ENCODE measurements at places on chromosomes 11 and 22. TPM values are rescaled to one million over a fixed set of nuclear protein-coding genes. Genes with fewer than 3 reads are reported as not detected.
A peak's percentile ranks its signal among the peaks of the same experiment; 100 is the strongest.

DNA sequence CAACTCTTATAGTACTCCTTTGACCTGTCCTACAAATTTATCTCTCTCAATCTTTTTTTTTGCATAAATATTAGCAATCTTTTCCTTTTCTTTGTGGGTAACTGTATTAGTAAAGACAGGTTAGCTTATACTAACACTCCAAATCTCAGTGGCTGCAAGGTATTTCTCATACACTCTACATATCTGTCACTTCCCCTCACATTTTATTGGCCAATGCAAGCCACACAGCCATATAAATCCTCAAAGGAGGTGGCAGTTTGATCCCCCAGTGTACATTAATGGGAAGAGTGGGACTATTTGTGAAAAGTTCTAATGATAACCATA lies 42.6 kb upstream of the EED start:
- peak; percentile 93 for ATAC-seq

DNA sequence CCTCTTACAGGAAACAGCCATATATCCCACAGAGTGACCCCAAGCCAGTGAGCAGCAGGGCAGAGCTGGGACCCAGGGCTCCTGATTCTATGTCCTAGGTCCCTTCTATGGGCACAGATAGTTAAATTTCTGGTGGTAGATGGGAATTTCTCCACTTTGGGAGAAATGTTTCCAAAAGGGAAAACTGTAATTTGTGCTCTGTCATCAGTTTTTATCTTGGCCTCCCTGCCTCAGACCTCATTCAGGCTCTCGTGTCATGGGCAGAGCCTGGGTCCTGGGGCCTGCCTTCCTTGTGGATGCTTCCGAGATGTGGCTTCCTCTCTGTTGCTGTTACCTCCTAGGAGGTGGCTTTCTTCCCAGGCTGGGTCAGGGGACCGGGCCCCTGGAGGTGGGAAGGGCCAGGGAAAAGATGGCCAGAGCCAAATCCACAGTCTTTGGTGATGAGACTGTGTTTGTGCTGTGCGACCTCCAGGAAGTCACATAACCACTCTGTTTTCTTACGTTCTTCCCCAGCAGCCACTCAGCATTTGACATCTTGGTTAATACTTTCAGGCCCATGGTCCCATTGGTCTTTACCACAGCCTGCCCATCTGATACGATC lies 8.6 kb downstream of the LRRC32 start:
- no peak for ATAC-seq

GRCh38 chr22:27835446-27835845 lies 33.9 kb upstream of the MN1 start:
- no peak for ATAC-seq

GRCh38 chr22:44592824-44593148 lies 94.8 kb upstream of the RTL6 start:
- no peak for ATAC-seq

DNA sequence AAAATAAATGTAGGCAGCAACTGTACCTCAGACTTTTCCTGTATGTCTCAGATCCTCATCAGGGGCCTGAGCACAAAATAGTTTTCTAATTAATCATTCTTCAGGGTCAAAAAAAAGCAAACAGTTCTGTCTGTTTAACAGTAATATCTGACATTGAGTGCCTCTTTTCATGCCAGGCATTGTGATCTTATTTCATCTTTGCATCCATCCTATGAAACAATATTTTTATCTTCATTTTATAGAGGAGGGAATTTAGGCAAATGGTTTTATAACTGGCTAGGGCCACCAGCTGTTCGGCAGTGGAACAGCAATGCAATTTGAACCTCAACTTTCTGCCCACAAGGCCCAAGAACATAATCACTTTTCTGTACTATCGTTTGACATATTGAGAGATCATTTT lies 145.6 kb downstream of the WNT7B start:
- no peak for ATAC-seq

GRCh38 chr11:17802491-17802890 lies 67.9 kb downstream of the KCNC1 start:
- ATAC-seq: no peak

DNA sequence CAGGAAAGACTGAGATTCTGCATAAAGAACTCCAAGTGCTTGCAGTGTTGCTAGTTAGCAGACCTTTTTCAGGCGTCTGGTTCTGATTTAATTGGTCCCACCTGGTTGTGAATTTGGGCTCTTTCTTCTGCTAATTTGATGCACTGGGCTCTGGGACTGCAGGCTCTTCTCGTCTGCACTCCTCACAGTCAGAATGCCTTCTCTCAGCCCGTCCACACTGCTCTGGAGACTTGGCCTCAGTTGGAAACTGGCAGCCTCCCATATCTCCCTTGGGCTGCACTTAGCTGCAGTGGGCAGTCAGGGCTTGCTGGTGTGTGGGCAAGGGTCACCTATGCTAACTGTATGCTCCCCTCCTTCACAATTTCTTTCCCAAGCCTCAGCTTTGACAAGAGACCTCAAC lies 1.5 kb downstream of the TRIM6 start:
- ATAC-seq: no peak

GRCh38 chr11:70650075-70650909 lies 252.0 kb downstream of the CTTN start:
- ATAC-seq: no peak

DNA sequence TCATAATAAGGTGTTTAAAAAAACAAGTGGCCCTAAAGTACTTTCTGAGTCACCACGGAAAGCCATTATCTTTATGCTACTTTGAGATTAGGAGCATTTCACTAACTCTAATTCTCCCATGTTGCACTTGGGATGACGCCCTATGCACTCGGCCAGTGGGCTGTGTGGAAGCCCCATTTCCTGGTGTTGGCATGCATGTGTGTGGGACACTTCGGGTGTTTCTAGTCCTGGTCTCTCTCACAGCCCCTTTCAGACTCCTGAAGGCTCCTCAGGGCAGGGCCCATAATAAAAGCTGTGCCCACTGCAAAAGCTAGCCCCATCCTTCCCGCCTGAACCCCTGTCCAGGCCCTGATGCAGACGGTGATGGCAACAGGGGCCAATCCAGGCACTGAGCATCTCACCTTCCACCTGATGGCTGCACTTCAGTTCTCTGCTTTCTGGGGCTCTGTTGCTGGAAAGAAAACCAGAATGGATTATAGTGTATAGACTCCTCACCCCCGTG lies 14.9 kb upstream of the FXYD2 start:
- no peak for ATAC-seq

GRCh38 chr11:35047179-35047578 lies 91.8 kb upstream of the CD44 start:
- ATAC-seq: peak; percentile 31

GRCh38 chr11:119594639-119595249 lies 134.3 kb downstream of the NECTIN1 start:
- no peak for ATAC-seq

DNA sequence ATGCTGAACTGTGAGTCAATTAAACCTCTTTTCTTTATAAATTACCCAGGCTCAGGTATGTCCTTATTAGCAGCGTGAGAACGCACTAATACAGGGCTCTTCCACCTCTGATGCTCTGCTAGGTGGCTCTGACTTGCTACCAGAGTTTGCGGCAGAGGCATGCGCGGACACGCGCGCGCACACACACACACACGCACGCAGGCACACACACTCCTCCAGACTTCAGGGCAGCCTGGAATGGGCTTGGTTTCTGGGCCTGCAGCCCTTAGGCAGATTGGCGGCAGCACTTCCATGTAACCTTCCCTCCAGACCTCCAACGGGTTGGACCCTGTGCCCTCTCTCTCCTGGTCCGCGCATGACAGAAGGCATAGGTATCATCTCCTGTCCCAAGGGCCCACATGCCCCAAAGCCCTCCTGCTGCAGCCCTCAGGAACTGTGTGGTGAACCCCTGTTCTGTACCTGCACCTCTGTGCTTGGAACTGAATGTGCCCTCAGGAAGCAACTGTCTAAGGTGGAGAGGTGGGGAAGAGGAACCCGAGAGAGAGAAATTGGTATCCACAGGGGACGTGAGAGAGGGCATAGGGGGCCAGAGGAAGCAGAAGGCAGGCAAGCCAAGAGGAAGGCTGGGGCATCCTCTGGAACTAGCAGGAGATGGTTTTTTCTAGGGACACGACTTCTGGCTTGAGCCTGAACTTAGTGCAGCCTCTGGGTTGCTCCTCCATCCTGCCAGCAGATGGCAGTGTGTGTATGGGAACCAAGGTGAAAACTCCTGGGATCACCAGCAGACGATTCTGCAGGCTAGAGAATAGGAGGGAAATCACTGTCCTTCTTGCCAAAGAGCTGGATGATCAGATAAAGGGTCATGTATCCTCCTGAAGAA lies 23.4 kb upstream of the RIC3 start:
- ATAC-seq: peak; percentile 47

DNA sequence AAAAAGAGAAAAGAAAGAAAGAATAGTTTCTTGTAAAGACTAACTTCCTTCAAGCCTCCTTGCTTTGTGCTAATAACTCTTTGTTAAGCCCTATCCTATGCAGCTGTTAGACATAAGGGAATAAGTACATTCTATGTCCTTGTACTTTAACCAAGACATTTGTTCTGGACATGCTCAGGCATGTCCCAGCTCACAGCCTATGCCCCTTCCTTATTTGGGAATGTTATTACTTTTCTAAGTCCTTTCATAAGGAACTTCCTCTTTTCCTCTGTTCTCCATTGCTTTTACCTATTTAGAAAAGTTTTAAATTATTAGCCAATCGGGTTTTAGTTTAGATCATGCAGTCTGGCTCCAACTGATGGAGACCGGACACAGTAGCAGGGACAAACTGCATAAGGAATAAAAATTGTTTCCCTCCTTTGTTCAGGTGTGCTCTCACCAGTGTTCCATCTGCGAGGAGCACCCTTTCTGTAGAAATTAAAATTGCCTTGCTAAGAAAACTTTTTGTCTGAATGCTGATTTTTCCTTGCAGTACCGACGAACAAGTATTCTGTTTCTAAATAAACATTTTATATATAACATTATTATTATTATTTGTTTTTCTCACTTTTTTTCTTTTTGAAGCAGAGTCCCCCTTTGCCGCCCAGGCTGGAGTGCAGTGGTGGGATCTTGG lies 21.6 kb upstream of the SPINDOC start:
- no peak for ATAC-seq

GRCh38 chr11:45484326-45484883 lies 181.0 kb downstream of the CHST1 start:
- no peak for ATAC-seq

DNA sequence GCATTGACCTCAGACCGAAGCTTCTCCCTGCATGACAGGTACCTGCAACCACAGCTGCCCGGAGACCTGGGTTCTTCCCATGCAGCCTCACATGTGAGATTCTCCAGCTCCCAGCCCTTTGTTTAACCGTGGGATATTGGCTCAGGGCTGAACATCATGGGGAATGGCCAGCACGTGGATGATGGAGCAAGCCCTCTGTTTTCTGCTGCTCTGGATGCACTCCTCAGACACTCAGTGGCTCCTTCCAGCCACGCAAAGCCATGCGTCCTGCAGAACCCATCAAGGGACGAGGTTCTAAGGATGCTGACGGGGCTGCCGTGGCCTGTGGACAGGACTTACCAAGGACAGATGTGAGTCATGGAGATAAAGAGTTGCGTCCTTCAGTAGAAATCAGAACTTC lies 639.1 kb downstream of the BRD1 start:
- no peak for ATAC-seq

DNA sequence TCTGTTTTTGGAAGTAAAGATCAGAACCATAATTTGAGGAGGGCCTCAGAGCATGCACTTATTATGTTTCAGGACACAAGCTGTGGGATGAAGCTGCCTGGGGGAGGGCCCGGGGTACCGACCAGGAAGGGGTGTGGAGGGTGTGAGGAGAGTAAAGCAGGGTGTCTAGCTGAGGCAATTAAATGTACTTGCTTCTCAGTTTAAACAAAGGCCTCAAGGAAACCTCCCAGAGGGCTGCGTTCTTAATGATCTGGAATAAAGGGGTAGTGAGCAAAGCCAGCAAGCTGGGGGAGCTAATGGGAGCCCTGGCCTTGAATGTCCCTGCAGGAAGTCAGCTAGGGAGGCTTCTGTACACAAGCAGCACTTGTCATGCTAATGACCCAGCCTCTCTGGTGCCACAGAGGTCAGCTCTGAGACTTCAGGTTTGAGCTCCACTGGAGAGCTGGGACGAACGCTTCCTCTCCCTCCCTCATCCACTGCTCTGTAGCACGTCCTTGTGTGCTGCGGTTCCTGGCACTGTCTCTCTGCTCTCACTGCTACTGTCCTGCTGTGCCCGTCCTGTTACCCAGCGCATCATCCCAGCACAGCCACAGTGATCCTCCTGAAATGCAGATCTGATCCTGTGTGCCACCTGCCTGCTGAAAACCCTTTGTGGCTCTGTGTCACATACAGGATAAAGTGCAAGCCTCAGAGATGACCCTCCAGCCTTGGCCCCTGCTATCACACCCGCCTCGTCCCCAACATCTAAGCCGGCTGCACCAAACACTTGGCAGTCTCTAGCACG lies 159.7 kb downstream of the DBX1 start:
- no peak for ATAC-seq

DNA sequence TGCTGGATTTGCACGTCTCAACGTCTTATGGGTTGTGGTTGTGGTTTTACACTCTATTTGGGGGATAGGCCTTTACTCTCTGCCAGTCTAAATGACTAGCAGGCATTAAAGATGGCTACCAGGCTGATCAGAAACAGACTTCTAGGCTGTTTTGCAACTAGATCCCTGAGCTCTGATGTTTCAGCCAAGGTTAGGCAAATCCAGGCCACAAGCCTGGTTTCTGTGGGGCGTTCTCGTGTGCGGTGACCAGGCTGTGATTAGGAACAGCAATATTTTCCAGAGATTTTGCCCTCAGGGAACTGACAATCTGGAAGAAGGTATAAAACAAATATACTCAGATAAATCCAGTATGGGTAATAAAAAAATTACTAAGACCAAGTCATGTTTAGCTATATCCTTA lies 502.4 kb downstream of the INSC start:
- no peak for ATAC-seq

DNA sequence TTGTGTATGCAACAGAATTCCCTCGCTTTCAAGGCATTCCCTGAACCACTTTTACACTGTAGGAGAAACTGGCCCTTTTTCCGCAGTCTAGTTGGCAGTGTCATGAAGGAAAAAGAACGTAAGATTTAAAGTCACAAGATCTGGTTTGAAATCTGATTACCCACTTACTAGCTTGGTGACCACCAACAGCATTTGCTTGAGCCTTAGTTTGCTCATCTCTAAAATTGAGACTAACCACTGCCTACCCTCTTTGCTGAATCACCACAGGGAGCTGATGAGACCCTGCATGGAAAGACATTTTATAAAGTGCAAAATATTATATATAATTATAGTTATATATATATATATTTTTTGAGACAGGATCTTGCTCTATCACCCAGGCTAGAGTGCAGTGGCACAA lies 39.4 kb downstream of the SYTL2 start:
- ATAC-seq: no peak

- no peak for ATAC-seq
These were observed 64.5 kb upstream of the LARGE1 start for GRCh38 chr22:33984656-33985285.

GRCh38 chr22:26763633-26764361 lies 106.4 kb downstream of the MIAT start:
- ATAC-seq: no peak

- ATAC-seq: peak; percentile 53
These were observed 340.5 kb downstream of the TENM4 start for GRCh38 chr11:79100093-79100910.

GRCh38 chr11:112162761-112163546 lies 940 bp downstream of the IL18 start:
- no peak for ATAC-seq

Gene IFITM10
- total RNA-seq: 0.17 TPM

Gene DEUP1
- total RNA-seq: not detected

Gene MPZL2
- total RNA-seq: 2.8 TPM

Gene TIGD3
- 0.95 TPM for total RNA-seq

Gene TUBA8
- 4.7 TPM for total RNA-seq

Gene MYOD1
- total RNA-seq: not detected

Gene TRPM5
- total RNA-seq: not detected

Gene OR8B12
- not detected for total RNA-seq

Gene OR8G1
- not detected for total RNA-seq

Gene IGSF9B
- 25.4 TPM for total RNA-seq

Gene PTPRJ
- 52.8 TPM for total RNA-seq

Gene CUL5
- 32.3 TPM for total RNA-seq

Gene OSM
- 88.6 TPM for total RNA-seq

Data from activated T-helper 17 cell treated with anti-CD3 and anti-CD28 coated beads, Interleukin-2, amount 50 U/mL, for 72 hours (primary cell).